CD4-positive, alpha-beta T cell treated with Interleukin-15 for 1 hour (primary cell): ENCODE measurements at places on chromosomes 13 and 19.

- no peak for DNase-seq
Observed at GRCh38 chr13:43094901-43095300, 71.5 kb downstream of the DNAJC15 start.

DNA sequence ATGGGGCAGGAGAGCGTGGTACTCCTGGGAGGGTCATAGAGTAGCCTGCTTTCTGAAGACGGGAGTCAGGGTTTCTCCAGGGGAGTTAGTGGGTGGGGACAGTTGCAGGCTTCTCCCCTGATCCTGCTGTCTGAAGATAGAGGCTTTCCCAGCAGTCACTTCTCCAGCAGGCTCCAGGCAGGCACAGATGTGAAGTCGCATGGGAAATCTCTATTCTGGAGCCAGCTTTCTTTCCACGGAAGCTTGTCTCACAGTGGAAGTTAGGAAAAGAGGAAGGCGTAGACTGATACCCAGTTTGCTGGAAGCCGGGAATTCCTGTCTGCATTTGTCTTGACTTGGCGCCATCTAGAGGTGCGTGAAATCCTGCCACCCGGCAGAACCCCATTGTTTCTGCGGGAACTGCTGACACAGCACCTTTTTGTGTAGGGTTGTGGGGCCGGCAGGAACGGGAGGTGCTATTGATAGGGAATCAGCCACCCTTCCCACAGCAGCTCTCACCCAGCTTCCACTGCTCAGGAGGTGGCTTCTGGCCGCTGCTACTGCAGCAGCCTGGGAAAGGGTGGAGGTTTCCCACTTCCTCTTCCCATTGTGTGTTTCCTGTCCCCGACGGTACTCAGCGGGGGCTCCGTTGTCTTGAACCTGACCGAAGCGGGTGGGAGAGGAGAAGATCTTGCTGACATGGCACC, 28.5 kb upstream of the NPAS1 start:
- DNase-seq: peak; percentile 51

GRCh38 chr13:69935043-69935442, 172.6 kb upstream of the ATXN8OS start:
- DNase-seq: no peak

DNA sequence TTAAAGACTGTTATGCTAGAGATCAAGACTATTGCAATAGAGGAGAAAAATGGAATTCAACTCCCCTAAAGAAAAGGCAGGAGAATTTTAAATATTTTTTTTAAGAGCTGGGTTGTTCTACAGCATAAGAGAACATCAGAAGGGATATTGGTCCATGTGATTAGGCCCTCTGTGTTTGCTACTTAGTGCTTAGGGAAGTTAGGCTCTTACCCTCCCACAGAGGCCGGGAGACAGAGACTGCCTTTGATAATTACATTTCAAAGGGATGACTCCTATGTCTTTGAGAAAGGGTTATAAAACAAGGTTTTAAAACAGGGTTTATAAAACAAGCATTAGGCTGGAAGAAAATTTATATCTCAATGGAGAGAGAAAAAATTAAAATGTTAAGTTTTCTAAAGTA, 1248.1 kb upstream of the PCDH20 start:
- DNase-seq: no peak

DNA sequence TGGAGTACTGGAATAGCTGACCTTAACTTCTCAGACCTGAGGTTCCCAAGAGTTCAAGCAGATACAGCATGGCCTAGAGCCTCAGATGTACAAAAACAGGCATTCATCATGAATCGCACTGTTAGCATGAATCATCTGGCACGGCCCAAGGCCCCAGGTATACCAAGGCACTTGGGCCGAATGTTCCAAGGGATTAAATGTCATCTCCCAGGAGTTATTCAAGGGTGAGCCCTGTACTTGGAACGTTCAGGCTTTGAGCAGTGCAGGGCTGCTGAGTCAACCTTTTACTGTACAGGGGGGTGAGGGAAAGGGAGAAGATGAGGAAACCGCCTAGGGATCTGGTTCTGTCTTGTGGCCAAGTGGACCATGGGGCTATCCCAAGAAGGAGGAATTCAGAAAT, 6.3 kb downstream of the KLK3 start:
- no peak for DNase-seq

DNA sequence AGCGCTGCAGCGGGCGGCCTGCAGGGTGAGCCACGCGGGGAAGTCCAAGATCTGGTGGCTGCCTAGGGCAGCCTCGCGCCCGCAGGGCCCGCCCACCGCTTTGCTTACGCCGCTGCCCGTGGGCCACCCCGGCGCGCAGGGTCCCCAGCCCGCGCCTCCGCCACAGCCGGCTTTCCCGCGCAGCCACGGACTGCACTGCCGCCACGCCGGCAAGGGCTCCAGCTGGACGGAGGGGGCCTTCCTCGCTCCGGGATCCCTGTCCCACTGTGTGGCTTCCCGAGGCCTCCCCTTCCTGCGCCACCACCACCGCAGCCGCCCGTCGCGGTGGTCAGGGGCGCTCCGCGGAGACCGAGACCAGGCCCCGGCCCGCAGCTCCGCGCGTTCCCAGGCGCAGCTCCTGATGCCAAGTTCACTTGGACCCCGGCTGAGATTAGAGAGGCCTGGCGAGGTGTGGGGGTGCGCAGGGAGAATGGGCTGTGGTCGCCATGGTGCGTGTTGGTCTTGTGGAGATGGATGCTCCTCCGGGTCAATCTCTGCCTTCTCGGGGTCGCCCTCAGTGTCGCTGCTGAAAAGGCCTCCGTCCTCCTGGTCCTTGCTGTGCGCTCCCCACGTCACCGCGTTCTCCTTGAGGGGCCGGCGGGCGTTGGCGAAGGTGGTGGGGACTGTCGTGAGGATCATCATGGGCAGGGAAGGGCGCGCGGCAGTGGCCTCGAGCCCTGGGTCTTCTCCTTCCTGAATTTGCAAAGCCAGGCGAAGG, 17.9 kb upstream of the RNF17 start:
- no peak for DNase-seq

GRCh38 chr19:46631481-46631880, 4.5 kb downstream of the GNG8 start:
- DNase-seq: no peak

DNA sequence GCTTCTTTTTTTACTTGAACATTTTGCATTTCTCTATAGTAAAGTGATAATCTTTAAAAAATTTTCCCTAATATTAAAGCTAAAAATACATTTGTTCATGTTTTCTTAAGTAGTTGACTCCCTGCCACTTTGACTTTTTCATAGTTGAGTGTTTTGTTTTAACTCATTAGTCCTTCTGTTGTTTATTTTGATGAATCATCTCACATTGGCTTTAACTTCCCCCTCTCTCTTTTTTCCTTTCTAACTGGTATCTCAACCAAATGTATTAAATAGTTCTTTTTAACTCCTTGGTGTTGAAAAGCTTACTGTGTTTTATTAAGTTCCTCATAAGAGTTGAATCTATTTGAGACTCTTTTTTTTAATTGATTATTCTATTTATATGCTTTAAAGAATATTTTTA, 2.8 kb downstream of the TNFSF13B start:
- DNase-seq: no peak

- no peak for DNase-seq
Observed at GRCh38 chr13:111665691-111666095, 345.3 kb downstream of the TEX29 start.

DNA sequence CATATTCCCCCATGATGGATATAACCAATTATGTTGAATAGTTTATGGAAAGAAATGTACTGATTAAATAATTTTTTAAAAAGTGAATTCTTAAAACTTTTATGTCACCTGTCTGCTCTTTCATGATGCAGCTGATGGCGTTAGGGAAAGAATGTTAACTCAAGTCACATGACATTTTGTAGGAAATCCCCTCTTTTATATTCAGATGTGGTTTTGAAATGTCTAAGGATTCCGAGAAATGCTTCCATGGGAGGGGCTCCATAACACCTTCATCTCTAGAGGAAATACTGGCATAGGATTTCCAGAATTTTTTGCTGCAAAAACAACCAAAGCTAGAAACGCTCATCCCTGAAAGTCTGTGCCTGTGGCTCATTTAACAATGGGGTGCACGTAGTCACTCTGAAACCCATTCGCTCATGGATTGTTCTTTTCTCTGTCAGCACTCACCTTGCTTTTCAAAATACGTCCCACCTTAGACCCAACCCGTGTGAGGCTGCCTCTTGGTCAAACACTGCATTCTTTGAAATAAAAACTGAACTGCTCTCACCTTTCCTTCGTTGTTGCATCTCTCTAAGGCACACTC, 288.9 kb downstream of the SHISA2 start:
- no peak for DNase-seq

DNA sequence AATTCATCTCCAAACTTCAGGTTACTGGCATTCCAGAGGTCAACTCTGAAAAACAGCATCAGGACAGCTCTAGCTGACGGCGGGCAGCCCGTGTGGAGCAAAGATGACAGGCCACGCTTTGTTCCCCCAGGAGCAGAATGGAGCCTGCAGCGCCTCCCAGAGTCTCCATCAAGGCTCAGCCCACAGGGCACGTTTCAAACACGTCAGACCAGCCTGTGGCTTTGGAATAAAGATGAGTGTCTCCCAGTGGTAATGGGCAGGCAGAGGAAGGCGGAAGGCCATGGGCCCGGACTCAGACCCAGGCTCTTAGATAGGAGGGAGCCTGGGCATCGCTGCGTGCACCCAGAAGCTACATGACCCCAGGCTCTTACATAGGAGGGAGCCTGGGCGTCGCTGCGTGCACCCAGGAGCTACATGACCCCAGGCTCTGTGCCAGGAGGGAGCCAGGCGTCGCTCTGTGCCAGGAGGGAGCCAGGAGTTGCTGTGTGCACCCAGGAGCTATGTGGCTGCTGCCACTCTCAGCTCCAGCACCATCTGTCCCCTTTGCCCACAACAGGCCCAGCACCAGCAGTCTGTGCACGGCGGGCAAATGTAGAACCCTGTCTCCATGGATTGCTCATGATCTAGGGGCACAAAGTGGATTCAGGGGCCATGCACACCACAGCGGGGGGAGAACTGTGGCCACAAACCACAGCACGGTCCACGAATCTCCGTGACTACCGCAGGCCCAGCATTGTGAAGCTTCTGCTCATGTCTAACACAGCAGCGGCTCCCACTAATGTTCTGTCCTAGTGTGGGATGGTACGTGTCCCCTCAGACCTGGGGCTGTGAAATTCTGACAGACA, 47.8 kb upstream of the C13orf46 start:
- no peak for DNase-seq

DNA sequence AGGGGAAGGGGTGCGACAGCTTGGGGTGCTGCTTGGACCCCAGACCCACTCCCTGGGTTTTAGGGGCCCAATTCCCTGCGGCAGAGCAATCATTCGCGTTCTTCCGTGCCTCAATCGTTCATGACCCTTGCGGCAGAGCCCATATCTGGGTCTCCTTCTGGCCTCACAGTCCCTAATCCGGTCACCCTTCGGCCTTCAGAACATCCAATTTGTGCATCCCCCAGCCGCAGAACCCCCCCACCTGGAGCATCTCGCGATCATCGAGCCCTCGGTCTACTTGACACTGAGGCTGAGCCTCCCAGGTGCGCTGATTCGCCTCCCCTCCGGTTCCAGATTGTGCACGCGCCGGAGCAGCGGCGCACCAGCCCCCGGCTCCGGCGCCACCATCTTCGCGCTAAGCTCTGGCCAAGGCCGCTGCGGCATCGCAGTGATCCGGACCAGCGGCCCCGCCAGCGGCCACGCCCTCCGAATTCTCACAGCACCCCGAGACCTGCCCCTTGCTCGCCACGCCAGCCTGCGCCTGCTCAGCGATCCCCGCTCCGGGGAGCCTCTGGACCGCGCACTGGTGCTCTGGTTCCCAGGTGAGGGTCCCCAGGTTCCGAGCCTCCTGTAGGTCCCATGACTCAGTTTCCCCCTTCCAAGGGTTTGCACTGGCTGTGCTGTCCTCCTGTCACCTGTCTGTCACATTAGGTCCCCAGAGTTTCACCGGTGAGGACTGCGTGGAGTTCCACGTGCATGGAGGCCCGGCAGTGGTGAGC, 501 bp downstream of the GTPBP3 start:
- DNase-seq: no peak

- DNase-seq: no peak
Observed at GRCh38 chr13:112974671-112975070, 5.7 kb downstream of the MCF2L start.

GRCh38 chr13:48761256-48761655, 107.5 kb downstream of the CYSLTR2 start:
- no peak for DNase-seq

DNA sequence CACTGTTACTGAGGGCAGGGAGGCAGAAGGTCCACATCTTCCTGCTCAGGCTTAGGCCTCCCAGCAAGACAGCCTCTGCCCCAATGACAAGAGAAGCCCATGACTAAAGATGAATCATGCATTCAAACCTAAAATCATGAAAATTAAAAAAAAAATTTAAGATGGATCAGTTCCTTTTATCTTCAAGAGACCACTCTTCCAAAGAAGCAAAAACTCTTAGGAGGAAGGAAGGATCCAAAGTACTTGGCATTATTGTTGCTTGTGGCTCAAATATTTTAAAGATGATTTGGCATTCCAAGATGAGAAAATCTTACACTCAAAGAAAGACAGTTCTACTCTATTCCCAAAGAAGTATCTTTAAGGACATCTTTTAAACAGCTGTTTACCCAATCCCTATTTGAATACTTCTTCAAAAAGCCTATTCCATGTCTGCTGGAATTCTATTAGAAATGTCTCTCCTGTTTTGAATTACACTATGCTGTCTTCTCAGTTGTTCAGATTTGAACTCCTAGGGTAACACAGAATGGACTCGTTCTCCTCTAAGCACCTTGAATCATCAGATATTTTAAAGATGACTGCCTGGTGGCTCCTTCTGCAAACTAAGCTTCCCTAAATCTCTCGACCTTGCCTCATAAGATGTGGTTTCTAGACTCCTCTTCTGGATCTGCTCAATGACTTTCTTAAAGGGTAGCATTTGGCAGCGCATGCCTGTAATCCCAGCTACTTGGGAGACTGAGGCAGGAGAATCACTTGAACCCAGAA, 7.0 kb downstream of the SERP2 start:
- no peak for DNase-seq

GRCh38 chr19:45424191-45425058, 708 bp upstream of the ERCC1 start:
- peak; percentile 59 for DNase-seq

DNA sequence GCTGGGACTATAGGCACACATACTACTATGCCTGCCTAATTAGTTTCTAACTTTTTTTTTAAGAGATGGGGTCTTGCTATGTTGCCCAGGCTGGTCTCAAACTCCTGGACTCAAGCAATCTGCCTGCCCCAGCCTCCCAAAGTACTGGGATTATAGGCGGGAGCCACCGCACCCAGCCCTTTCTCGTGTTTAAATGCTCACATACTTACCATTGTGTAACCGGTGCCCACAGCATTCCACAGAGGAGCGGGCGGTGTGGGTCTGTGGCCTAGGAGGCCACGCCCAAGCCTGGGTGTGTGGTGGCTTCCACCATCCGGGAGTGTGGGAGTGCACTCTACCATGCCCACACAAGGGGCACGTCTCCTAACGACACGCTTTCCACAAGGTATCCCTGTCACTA, 7.7 kb downstream of the LMNB2 start:
- DNase-seq: no peak

- no peak for DNase-seq
Observed at GRCh38 chr13:24834902-24835510, 71.0 kb downstream of the RNF17 start.

- no peak for DNase-seq
Observed at GRCh38 chr13:101779147-101779546, 326.7 kb downstream of the ITGBL1 start.
